NCI-H1105 (cell line): ENCODE measurements at places on chromosomes 12 and 14.
A peak's percentile ranks its signal among the peaks of the same experiment; 100 is the strongest.

DNA sequence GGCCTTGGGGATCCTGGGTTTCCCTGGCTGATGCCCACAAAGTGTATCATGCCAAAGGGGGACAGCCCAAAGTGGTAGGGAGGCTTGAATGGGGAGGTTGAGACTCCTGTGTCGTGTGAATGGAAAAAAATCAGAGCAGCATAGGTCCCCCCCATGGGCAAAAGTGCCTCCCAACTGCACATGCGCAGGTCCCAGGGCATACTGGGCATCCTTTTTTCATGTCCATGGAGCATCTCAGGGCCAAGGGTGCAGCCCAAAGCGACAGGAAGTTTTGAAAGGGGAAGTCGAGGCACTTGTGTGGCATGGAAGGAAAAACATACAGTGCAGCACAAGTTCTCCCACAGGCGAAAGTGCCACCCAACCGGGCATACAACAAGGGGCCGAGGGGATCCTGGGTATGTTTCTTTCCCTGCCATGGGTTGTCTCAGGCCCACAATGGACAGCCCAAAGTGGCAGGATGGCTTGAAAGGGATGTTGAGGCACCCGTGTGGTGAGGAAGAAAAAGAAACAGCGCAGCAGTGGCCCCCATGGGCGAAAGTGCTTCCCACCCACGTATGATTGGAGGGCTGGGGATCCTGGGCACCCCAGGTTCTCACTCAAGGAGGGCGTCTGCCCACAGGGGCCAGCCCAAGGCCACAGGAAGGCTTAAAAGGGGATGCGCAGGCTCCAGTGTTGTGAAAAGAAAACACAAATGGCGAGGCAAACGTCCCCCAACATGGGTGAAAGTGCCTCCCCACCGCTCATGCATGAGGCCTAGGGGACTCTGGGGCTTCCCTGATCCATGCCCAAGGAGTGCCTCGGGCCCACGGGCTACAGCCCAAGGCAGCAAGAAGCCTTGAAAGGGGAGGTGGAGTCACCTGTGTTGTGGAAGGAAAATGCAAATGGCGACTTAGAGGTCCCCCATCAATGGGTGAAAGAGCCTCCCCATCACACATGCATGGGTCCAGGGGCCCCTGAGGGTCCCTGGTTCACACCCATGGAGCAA lies 573.7 kb downstream of the ALG10 start:
- DNase-seq, result no peak

DNA sequence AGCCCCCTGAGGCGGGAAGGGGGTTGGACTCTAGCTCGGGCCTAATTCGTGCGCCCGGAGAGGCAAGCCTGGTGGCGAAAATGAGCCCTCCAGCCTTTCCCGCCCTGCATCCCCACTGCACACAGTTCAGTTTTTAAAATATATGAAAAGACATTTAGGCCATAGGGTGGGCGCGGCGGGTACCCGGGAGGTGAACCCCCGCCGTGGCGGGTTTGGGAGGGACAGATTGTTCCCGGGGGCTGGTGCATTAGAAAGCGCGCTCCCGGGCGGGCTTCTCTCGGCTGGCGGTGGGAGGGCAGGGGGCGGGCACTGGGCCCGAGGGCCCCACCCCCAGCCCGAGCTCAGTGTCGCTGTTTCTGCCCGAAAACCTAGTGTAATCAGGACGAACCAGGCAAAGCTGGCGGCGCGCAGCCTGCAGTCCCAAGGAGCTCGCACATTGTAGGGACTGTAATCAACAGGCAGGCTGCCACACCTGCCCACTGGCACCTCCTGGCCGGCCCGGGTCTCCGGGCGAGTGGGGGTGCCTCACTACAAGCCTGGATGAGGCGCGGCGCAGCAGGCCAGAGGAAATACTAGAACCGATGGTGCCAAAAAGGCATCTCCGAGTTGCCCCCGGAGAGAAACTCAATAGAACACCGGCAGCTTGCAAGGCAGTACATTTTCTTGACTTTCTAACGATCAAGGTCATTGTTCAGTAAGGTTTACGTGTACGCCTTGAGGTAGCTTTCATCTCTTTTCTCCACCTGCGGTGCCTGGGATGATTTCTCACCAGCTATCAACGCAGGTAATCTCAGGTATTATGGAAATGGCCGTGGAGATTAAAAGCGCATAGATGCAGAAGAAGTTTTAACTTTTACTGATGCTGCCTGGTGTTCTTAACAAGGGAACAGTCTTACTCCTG lies 764 bp upstream of the SPTB start:
- peak; percentile 71 for DNase-seq

DNA sequence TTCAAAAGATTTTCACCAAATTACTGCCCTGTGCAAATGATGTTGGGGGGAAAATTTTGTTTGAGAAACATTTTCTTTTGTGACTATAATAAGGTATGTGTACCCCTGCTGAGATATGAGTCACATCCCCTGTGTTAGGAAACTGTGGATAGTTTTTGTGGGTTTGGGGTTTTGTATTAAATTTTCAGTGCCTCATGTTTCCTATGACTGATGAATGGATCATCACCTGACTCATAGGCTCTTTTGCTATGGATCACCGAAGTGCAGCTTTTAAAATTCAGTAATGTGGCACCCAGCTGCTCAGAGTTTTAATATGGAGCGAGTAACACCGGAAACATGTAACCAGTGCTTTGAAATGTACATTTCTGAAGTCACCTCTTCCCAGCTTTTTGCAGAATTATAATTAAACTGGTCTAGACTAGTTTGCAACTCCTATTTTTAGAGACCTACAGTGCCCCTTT lies 167.4 kb upstream of the HMGA2 start:
- DNase-seq, result no peak

DNA sequence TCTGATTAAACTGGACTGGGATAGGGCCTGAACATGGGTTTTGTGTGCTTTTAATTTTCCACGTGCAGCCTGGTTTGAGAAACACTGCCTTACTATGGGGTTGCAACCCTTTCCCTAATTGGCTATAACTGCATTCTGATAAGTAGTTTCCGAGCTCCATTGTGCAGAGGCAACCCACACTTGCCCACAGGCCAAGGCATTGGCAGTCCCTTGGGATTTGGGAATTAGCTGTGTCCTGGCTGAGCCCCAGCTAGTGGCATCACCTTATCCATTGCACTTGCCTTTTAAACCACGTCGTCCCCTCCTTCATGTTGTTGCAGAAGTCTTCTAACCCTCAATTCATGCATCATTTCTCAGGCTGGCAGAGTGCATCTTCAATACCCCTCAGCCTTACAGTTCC lies 10.2 kb downstream of the VCPKMT start:
- no peak for DNase-seq

- DNase-seq, result no peak
Observed at GRCh38 chr12:68981516-68981915, 48.5 kb upstream of the CPM start.

GRCh38 chr12:26651036-26651435 lies 182.0 kb downstream of the ITPR2 start:
- no peak for DNase-seq

- DNase-seq, result no peak
Observed at GRCh38 chr14:99479160-99479905, 1.3 kb downstream of the SETD3 start.

- no peak for DNase-seq
Observed at GRCh38 chr14:46574221-46574977, 77.2 kb downstream of the RPL10L start.

GRCh38 chr12:15472036-15472435 lies 149.7 kb downstream of the PTPRO start:
- no peak for DNase-seq

DNA sequence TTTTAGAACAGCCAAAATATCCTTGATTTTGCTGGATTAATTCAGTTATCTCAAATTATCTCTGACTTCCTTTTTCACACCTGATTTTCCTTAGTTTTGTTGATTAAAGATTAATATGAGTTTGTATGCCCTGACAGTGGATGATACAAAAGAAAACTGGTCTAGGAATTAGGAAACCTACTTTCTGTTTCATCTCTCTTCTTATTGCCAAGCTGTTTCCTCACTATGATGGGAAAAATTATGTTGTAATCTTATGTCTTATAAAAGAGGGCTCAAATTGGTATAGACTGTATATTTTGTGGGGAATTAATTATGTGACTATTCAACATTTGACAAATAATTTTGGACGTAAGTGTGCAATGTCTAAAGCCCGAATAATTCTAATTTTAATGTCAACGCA lies 271.6 kb downstream of the FBXL14 start:
- DNase-seq, result no peak

DNA sequence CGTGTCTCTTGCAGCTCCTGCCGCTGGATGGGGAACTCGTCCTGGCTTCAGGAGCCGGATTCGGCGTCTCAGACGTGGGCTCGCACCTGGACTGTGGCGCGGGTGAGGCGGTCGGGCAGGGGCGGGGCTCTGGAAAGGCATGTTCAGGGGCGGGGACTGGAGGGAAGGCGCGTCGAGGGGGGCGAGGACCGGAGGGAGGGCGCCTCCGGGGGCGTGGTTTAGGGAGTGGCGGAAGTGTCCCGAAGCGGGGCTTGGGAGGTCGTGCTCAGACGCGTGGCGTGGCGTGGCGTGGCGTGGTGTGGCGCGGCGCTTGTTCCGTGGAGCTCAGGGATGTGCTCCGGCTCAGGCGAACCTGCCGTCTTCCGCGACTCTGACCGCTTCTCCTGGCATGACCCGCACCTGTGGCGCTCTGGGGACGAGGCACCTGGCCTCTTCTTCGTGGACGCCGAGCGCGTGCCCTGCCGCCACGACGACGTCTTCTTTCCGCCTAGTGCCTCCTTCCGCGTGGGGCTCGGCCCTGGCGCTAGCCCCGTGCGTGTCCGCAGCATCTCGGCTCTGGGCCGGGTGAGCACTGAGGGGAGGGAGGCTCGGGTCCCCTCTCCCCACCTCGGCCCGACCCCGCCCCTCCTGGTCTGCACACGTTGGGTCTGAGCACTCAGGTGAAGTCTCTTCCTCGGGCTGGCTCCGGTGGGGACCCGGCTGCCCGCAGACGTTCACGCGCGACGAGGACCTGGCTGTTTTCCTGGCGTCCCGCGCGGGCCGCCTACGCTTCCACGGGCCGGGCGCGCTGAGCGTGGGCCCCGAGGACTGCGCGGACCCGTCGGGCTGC lies 6.2 kb downstream of the AMN start:
- peak; percentile 74 for DNase-seq

- DNase-seq, result no peak
Observed at GRCh38 chr14:75322746-75323145, 44.1 kb downstream of the FOS start.

DNA sequence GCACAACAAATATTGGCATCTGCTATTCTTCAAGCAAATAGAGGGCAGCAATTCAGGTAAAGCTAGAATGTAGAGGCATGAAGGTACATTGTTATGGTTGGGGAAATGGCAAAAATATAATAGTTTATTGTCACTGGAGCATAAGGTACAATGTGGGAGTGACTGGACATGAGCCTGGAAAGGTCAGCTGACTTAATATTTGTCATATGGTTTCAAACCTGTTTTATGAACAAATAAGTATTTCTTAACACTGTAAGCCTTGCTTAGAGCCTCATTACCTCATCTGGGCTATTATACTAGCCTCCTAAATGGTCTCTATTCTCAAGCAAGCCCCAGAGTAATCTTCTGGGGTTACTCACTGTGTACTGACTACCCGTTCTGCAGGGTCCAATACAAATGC lies 33.7 kb downstream of the FAM177A1 start:
- DNase-seq, result no peak

DNA sequence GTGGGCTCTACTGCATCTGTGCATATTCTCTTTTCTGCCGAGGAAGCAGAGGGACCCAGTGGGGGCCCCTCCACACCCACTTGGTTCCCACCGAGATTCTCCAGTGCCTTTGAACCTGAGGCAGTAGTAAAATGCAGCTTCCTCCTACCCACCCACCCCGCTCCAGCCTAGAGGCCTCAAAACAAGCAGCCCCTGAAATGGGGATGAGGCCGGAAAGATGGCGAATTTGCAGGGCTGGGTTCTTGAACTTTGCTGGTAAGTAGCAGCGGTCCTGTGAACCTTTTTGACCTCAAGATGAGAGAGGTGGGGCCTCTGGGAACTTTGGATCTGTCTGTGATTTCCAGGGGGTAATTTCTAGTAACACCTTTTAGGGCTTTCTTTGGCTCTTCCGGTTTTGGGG lies 15.4 kb downstream of the PLEKHG3 start:
- DNase-seq, result no peak

DNA sequence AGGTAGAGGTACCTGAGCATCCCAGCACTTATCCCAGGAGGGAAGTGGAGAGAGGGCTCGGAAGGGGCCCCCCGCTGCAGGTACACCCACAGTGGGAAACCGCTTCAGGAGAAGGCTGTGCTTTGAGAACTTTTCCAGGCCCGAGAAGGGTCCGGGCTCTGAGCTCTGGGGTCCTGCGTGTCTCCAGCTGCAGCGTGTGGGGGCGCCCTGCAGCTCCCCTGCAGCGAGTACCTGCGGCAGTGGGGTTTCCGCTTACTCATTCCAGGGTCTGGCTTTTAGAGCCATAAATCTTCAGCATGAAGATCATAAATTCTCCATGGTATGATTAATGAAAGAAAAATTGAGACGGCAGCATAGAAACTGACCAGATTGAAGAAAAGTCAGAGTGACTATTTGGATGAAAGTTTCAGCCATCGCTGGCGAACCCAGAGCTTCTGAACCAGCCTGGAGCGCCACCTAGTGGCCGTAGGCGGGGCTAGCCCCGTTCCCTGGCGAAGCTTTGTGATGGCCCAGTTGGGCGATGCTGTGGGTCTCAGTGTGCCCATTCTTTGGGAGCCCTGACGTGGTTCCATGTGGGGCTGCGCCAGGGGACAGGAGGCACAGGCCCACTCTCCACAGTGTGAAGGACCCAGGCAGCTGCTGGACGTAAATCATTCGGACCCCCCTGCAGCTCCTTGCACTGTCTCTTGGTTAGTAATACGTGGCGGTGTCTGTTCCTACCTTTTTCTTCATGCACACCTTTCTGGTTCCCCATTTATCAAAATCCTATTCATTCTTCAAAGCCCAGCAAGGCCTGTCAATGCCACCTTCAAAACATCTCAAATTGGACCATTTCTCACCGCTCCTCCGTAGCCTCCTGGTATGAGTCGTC lies 198.2 kb downstream of the TSPAN9 start:
- peak; percentile 56 for DNase-seq

DNA sequence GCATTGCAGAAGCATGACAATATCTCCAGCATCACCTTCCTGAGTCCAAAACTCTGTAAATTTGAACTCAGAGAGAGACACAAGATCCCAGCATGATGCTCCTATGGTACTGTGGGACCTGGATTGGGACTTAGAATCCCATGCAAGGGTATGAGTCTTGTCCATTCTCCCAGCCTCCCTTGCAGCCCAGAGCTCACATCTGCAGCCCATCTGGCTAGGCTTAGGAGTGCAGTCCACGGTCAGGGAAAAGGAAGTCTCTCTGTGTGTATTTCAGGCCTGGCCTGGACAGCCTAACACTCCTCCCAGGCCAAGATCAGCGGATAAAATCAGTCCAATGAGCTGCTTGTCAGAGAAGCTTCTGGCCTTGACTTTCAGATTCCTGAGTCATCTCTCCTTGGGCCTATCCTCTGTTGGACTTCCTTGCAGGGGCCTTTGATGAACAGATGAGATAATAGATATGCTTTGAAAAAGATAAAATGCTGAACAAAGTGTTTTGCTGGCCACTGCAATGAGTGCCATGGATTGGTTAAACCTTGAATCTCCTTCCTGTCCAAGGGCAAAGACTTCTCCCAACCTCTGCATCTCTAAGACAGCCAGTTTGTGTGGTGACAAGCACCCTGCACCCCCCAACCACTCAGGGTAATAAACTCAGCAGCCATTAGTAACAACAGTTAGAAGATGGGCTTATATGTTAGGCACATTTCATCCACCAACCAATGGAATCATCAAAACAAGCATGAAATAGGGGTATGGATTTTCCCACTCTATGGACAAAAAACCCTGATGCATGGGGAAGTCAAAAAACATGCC lies 412.8 kb upstream of the TBX3 start:
- no peak for DNase-seq
